ENCODE measurements at places on chromosomes 12 and 14. TPM values are rescaled to one million over a fixed set of nuclear protein-coding genes. Genes with fewer than 3 reads are reported as not detected.

- DNase-seq: no peak
- H3K4me3 ChIP-seq: peak overlapping the region; percentile 40
- H3K27ac ChIP-seq: peak overlapping the region; percentile 70
- H3K4me1 ChIP-seq: peaks cover 4% of the 10 kb centered on the region
- no peaks in the 10 kb centered on the region for H3K36me3 ChIP-seq
Observed at GRCh38 chr12:127165567-127166392, 1101.2 kb upstream of the TMEM132C start.

- H3K36me3 ChIP-seq: no peaks in the 10 kb centered on the region
- H3K4me3 ChIP-seq: no peak overlapping the region
- no peaks in the 10 kb centered on the region for H3K27me3 ChIP-seq
Observed at GRCh38 chr12:43824207-43824775, 11.6 kb upstream of the TMEM117 start.

- peaks cover 37% of the 10 kb centered on the region for H3K4me1 ChIP-seq
- peak overlapping the region; percentile 100 for H3K27ac ChIP-seq
- no peaks in the 10 kb centered on the region for H3K27me3 ChIP-seq
- H3K36me3 ChIP-seq: no peaks in the 10 kb centered on the region
- no peak for DNase-seq
- H3K4me3 ChIP-seq: peak overlapping the region; percentile 95
Observed at GRCh38 chr12:62604373-62604772, 137.7 kb downstream of the MON2 start.

DNA sequence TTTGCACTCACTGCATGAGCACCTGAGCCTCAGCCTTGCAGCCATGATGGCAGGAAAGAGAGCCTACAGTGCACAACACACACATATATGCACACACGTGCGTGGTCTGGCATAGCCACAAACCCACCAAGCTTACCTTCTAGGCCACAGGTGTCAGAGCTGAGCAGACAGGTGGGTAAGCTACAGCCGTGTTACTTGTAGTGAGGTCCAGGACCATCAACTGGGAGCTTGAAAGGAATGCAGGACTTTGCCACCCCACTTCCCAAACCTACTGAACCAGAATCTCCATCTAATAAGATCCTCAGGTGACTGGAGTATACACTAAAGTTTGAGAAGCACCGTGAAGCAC is 2.7 kb downstream of the ASIC1 start:
- no peak overlapping the region for H3K27ac ChIP-seq
- no peaks in the 10 kb centered on the region for H3K36me3 ChIP-seq
- H3K4me3 ChIP-seq: no peak overlapping the region
- peaks cover 31% of the 10 kb centered on the region for H3K4me1 ChIP-seq

DNA sequence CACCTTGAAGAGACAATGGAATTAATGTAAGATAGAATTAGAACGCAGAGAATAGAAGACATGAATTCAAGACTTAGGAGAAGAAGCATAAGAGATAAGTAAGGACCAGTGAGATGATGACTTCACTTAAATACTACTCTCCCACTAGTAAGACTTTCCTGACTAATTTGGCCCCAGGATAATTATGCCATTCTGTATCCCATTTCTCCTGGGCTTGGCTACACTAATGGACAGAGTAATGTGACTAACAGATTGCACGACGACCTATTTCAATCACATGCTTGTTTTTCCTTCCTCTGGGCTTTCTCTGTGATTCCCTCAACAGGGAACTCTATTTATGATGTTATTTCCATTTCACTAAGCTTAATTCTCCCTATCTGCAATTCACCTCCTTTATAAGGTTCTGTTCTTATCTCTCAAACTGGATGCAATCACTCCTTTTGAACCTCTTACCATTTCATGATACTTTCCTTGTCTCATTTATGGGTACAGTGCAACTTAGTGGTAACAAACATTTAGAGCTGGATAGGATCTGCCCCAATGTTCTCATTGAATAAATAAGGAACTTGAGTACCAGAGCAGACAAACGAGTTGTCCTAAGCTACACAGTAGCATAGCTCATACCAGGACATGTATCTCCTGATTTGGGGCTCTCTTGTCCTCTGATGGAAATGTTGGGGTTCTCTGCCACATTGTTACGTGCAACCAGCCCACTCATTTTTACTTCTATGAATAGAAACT is 102.7 kb downstream of the BTG1 start:
- H3K27me3 ChIP-seq: no peaks in the 10 kb centered on the region
- no peak overlapping the region for H3K27ac ChIP-seq
- peaks cover 54% of the 10 kb centered on the region for H3K4me1 ChIP-seq
- H3K4me3 ChIP-seq: no peak overlapping the region
- no peaks in the 10 kb centered on the region for H3K36me3 ChIP-seq

- H3K4me1 ChIP-seq: no peaks in the 10 kb centered on the region
- no peaks in the 10 kb centered on the region for H3K36me3 ChIP-seq
- no peaks in the 10 kb centered on the region for H3K27me3 ChIP-seq
- H3K4me3 ChIP-seq: no peak overlapping the region
Observed at GRCh38 chr14:94885481-94886155, 115.7 kb upstream of the GSC start.

DNA sequence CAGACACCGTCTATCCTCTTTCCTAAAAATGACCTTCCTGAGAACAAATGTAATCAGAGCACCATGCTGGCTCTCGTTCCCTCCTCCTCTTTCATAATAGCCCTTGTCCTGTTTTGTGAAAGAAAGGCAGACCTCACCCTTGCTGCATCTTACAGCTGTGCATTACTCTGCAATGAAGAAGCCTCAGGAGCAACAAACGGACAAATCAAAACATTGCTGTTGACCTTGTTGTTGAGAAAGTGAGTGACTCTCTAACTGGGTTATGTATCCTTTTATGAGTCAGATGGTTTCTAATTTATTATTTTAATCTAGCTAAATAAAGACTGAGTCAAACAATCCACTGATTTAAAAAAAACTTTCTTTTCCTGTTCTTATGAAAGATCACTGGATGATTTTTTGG is 180.9 kb downstream of the RPS29 start:
- no peak for DNase-seq
- no peaks in the 10 kb centered on the region for H3K36me3 ChIP-seq
- H3K27me3 ChIP-seq: no peaks in the 10 kb centered on the region
- H3K27ac ChIP-seq: no peak overlapping the region
- no peaks in the 10 kb centered on the region for H3K4me1 ChIP-seq
- no peak overlapping the region for H3K4me3 ChIP-seq

DNA sequence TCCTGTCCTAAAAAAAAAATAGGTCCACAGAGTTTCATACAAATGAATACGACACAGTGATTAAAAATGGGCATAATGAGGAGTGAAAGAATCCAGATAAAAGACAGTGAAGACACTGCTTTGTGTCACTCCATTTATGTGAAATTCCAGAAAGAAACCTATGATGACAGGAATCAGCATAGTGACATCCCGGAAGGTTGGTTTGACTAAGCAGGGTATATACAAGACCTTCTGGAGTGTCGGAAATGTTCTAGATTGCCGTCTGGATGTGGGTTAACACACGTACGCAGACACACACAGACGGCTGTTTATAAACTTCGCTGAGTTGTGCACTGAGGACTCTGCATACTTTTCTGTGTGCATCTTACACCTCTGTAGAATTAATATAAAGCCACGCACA is 13.2 kb upstream of the CACNA2D4 start:
- H3K4me3 ChIP-seq: no peak overlapping the region
- no peaks in the 10 kb centered on the region for H3K36me3 ChIP-seq
- no peaks in the 10 kb centered on the region for H3K27me3 ChIP-seq
- DNase-seq: no peak

- no peaks in the 10 kb centered on the region for H3K36me3 ChIP-seq
- H3K27me3 ChIP-seq: no peaks in the 10 kb centered on the region
- H3K27ac ChIP-seq: no peak overlapping the region
- DNase-seq: no peak
Observed at GRCh38 chr14:101155575-101155974, 252.1 kb upstream of the RTL1 start.

GRCh38 chr12:505221-505620 is 45.5 kb downstream of the B4GALNT3 start:
- no peak overlapping the region for H3K4me3 ChIP-seq
- DNase-seq: no peak
- no peaks in the 10 kb centered on the region for H3K27me3 ChIP-seq
- no peak overlapping the region for H3K27ac ChIP-seq

DNA sequence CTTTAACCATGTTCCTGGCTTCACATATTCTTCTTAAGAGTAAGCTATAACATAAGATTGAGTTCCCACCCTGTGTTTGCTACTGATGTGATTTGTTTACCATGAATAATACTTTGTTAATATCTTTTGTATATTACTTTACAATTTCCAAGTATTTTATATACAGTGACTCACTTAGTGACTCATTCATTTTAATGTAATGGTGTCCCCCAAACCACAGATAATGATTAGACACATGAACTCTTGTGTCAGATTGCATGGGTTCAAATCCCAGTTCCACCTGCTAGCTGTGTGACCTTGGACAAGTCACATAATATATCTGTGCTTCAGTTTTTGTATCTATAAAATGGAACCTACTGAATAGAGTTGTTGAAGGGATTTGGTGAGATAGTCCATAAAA is 76.1 kb downstream of the MYF5 start:
- H3K27me3 ChIP-seq: no peaks in the 10 kb centered on the region
- H3K27ac ChIP-seq: no peak overlapping the region
- no peak for DNase-seq
- H3K4me1 ChIP-seq: no peaks in the 10 kb centered on the region

- H3K4me3 ChIP-seq: no peak overlapping the region
- H3K36me3 ChIP-seq: peaks cover 10% of the 10 kb centered on the region
- no peak overlapping the region for H3K27ac ChIP-seq
- DNase-seq: no peak
- no peaks in the 10 kb centered on the region for H3K27me3 ChIP-seq
Observed at GRCh38 chr12:11144297-11144696, 9.9 kb upstream of the TAS2R30 start.

- no peaks in the 10 kb centered on the region for H3K27me3 ChIP-seq
- no peaks in the 10 kb centered on the region for H3K36me3 ChIP-seq
- no peak for DNase-seq
- no peak overlapping the region for H3K27ac ChIP-seq
Observed at GRCh38 chr14:71752111-71752738, 180.0 kb upstream of the RGS6 start.

DNA sequence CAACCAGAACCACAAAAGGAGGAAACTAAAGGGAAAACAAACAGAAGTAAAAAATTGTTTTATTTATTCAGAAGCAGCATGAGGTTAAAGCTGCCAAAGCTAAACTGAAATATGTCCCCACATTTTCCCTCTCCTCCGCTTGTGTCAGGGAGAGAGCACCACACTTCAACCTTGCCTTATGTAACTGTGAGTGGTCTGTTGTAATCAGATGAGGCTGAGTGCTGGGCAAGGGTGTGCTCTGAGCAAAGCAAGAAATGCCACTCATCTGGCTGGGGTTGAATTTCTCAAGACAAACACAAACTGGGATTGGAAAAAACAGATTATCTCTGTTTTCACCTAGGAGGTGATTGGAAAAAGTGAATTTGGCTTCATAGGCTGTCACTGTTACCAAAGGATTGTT is 12.2 kb downstream of the CAPZA3 start:
- H3K27ac ChIP-seq: no peak overlapping the region
- DNase-seq: no peak
- H3K27me3 ChIP-seq: no peaks in the 10 kb centered on the region

DNA sequence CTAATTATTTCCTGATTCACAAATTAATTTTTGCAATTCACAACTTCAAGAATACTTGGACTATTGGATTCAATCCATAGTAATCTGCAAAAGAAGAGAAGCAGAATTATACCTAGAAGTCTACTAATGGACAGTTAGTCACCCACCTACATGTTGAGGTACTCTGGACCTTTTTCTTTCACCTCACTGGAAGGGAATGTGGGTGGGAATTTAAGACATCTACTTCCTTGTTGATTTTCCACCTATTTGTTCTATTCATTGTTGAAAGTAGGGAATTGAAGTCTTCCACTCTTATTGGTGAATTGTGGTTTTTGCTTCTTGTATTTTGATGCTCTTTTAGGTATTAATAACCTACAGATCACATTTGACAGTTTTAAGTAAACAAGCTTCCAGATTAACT is 11.0 kb downstream of the RESF1 start:
- H3K36me3 ChIP-seq: peaks cover 93% of the 10 kb centered on the region
- peak overlapping the region; percentile 37 for H3K27ac ChIP-seq
- no peak for DNase-seq
- peak overlapping the region; percentile 23 for H3K4me3 ChIP-seq
- peaks cover 44% of the 10 kb centered on the region for H3K4me1 ChIP-seq

- H3K27me3 ChIP-seq: no peaks in the 10 kb centered on the region
- H3K27ac ChIP-seq: no peak overlapping the region
- no peaks in the 10 kb centered on the region for H3K36me3 ChIP-seq
Observed at GRCh38 chr12:67621112-67621511, 27.4 kb upstream of the DYRK2 start.

GRCh38 chr12:53290661-53291060 is 4.7 kb upstream of the PFDN5 start:
- H3K4me1 ChIP-seq: peaks cover 8% of the 10 kb centered on the region
- DNase-seq: no peak
- no peaks in the 10 kb centered on the region for H3K36me3 ChIP-seq
- no peak overlapping the region for H3K27ac ChIP-seq
- no peaks in the 10 kb centered on the region for H3K27me3 ChIP-seq

DNA sequence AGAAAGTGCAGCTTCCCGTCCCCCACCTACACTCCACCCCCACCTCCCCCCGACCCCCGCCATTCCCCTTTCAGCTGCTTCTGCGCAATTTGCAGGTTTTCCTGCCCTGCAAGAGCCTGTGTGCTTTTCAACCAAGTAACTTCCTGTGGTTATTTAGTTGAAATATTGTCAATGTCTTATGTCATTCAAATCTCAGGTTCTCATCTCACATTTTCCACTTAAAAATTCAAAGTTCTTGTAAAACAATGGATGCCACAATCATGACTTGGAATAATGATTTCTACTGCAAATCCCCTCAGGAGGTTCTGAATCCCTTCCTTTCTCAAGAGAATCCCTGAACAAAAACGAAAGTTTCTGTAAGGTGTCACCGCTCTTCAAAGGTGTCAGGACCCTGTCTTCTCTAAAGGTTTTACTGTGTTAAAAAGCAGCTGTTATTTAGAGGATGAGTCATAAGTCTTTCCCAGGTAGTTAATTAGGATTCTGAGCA is 31.6 kb downstream of the WBP11 start:
- DNase-seq: peak; percentile 66
- H3K27ac ChIP-seq: peak overlapping the region; percentile 100
- H3K4me3 ChIP-seq: peak overlapping the region; percentile 97
- H3K27me3 ChIP-seq: no peaks in the 10 kb centered on the region
- peaks cover 63% of the 10 kb centered on the region for H3K4me1 ChIP-seq

GRCh38 chr14:90301668-90302090 is 30.1 kb downstream of the NRDE2 start:
- no peak overlapping the region for H3K27ac ChIP-seq
- peaks cover 45% of the 10 kb centered on the region for H3K36me3 ChIP-seq
- peak; percentile 20 for DNase-seq

FGD6 gene
- total RNA-seq: 0.79 TPM

SLC25A47 gene
- not detected for total RNA-seq

SLC38A4 gene
- not detected for total RNA-seq

KNTC1 gene
- 27.8 TPM for total RNA-seq

SLCO1B1 gene
- total RNA-seq: not detected

TAS2R10 gene
- not detected for total RNA-seq

RACGAP1 gene
- 17.2 TPM for total RNA-seq

Data from CD4-positive, CD25-positive, alpha-beta regulatory T cell (primary cell).